ENCODE measurements at places on chromosomes 13 and 19. TPM values are rescaled to one million over a fixed set of nuclear protein-coding genes. Genes with fewer than 3 reads are reported as not detected.
A peak's percentile ranks its signal among the peaks of the same experiment; 100 is the strongest.

- no peak for DNase-seq
Observed at GRCh38 chr19:371501-372168, 27.0 kb upstream of the MIER2 start.

DNA sequence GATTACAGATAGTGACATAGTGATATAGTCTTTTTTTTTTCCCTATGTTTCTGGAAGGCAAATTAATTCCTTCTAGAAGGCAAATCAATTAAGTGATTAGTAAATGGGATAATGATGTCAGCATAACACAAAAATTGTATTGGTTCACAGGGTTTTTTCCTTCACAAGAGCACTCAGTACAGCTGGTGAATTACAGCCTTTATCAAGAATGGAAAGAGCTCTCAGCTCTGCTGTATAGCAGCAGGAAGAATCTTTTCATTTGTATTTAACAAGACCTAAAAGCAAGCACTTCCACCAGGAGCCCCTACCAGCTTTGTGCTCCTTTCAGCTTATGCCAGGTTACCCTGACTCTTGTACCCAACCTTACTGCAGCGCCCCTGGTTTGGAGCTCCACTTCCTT lies 90.8 kb downstream of the SERP2 start:
- no peak for DNase-seq

SSC5D gene
- 5.4 TPM for total RNA-seq

GRCh38 chr13:49652355-49653305 lies 24.3 kb downstream of the ARL11 start:
- DNase-seq, result peak; percentile 67

GRCh38 chr19:39500543-39500942 lies 1.8 kb downstream of the DLL3 start:
- DNase-seq, result no peak

CBARP gene
- total RNA-seq, result 1.8 TPM

All from adrenal gland (tissue), 19 donors.